ENCODE measurements at places on chromosomes 3 and 15. TPM values are rescaled to one million over a fixed set of nuclear protein-coding genes. Genes with fewer than 3 reads are reported as not detected.

UACA gene
- 107 TPM for total RNA-seq

FANCD2 gene
- total RNA-seq = 2.1 TPM

GABRB3 gene
- 1.5 TPM for total RNA-seq

CA12 gene
- 48.4 TPM for total RNA-seq

GOLGA6L7 gene
- not detected for total RNA-seq

LTK gene
- 0.99 TPM for total RNA-seq

DNAJC19 gene
- total RNA-seq = 33.7 TPM

SMAD6 gene
- total RNA-seq = 8.9 TPM

CAPN3 gene
- 1.8 TPM for total RNA-seq

GRK7 gene
- not detected for total RNA-seq

FEZF2 gene
- not detected for total RNA-seq

ISLR gene
- total RNA-seq = 14.0 TPM

OGG1 gene
- total RNA-seq = 24.4 TPM

GLT8D1 gene
- total RNA-seq = 116 TPM

CPNE4 gene
- total RNA-seq = not detected

FOXL2NB gene
- total RNA-seq = not detected

CCDC80 gene
- 366 TPM for total RNA-seq

GPR27 gene
- total RNA-seq = under 0.01 TPM

UBA7 gene
- 50.1 TPM for total RNA-seq

FBLN2 gene
- total RNA-seq = 138 TPM

TRH gene
- not detected for total RNA-seq

DUOXA2 gene
- total RNA-seq = not detected

FAM107A gene
- under 0.01 TPM for total RNA-seq

DTWD1 gene
- 156 TPM for total RNA-seq

SQOR gene
- 105 TPM for total RNA-seq

KBTBD13 gene
- total RNA-seq = not detected

HRH1 gene
- total RNA-seq = 30.6 TPM

THPO gene
- total RNA-seq = 0.51 TPM

VPS18 gene
- total RNA-seq = 36.7 TPM

NOX5 gene
- 0.33 TPM for total RNA-seq

ST8SIA2 gene
- total RNA-seq = not detected

TUBGCP5 gene
- total RNA-seq = 17.0 TPM

FOXB1 gene
- total RNA-seq = not detected

TGM4 gene
- total RNA-seq = not detected

BHLHE40 gene
- 16.7 TPM for total RNA-seq

FAM3D gene
- not detected for total RNA-seq

SYNPR gene
- total RNA-seq = not detected

COL6A5 gene
- under 0.01 TPM for total RNA-seq

LYZL4 gene
- total RNA-seq = not detected

CCR3 gene
- total RNA-seq = 0.26 TPM

VIPR1 gene
- not detected for total RNA-seq

CRABP1 gene
- total RNA-seq = not detected

RPL29 gene
- 1,076 TPM for total RNA-seq

LMCD1 gene
- 40.1 TPM for total RNA-seq

PPP1R14D gene
- total RNA-seq = not detected

CLRN1 gene
- total RNA-seq = not detected

ESYT3 gene
- 0.51 TPM for total RNA-seq

CD276 gene
- total RNA-seq = 88.5 TPM

TEX9 gene
- total RNA-seq = 3.3 TPM

PSTPIP1 gene
- 0.77 TPM for total RNA-seq

TMEM212 gene
- total RNA-seq = not detected

PLS1 gene
- total RNA-seq = 0.83 TPM

SNRPN gene
- 139 TPM for total RNA-seq

EEF1AKMT4 gene
- total RNA-seq = 2.3 TPM

RPL4 gene
- total RNA-seq = 1,689 TPM

RAB6B gene
- 0.51 TPM for total RNA-seq

DAPK2 gene
- total RNA-seq = 14.4 TPM

RTP1 gene
- total RNA-seq = not detected

EAF2 gene
- 2.1 TPM for total RNA-seq
